Inflammatory macrophage treated with lipopolysaccharide for 1 hour (primary cell): ENCODE measurements at places on chromosomes 6 and 20.

DNA sequence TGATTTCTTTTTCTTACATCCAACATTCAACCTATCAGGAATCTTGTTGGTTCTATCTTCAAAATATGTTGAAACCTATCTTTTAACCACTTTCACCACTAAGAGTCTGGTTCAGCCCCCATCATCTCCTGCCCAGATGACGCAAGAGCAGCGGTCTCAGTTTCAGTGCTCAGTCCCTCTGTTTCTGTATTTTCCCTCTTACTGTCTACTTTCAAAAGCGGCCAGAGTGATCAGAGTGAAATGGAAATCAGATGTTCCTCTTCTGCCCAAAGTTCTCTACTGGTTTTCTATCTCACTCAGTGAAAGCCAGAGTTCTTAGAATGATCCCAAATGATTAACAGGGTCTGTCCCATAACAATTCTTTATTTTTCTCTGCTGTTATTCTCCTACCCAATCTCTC lies 147.9 kb upstream of the PDE7B start:
- peak; percentile 68 for DNase-seq

- no peak for DNase-seq
These were observed 115.6 kb upstream of the JAG1 start for GRCh38 chr20:10789386-10789785.

DNA sequence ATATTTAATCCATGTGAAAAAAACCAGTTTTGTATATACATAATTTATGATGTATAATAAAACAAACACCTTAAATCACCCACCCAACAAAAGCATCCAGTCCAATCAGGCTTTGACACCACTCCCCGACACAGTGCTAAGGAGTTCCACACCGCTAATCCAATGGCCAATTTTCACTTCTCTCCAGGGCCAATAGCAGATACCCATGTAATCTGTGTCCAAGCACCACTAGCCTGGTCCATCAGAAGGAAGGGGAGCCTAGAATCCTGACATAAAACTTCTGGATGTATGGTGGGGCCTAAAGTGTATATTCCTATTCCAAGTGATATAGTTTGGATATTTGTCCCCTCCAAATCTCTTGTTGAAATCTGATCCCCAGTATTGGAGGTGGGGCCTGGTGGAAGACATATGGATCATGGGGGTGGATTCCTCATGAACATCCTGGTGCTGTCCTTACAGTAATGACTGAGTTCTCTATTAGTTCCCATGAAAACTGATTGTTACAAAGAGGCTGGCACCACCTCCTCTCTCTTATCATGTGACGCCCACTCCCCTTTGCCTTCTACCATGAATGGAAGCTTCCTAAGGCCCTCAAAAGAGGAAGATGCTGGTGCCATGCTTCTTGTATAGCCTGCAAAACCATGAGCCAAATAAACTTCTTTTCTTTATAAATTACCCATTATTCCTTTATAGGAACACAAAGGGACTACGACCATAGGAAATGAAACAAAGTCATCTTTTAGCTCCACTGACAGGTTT lies 20.8 kb downstream of the RALGAPA2 start:
- peak; percentile 16 for DNase-seq

GRCh38 chr6:148711833-148712654 lies 34.8 kb upstream of the UST start:
- DNase-seq = no peak

DNA sequence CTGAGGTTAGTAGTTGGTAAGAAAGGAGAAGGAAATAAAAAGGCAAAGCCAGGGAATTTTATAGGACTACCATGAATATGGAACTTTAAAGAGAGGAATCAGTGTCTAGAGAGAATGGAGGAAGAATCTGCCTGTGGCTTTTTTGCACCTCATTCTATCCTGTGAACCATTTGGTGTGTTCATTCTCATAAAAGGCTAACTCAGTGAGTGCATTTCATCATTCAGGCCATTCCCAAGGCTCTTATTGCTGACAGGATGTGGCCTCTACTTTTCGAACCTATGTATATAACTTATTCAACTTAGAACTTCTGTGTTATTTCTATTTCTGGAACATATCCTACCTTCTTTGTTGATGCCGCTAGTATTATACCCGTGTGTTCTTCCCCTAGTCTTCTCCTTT lies 27.1 kb downstream of the HSF2 start:
- no peak for DNase-seq

GRCh38 chr6:169639653-169640278 lies 62.1 kb downstream of the WDR27 start:
- no peak for DNase-seq

DNA sequence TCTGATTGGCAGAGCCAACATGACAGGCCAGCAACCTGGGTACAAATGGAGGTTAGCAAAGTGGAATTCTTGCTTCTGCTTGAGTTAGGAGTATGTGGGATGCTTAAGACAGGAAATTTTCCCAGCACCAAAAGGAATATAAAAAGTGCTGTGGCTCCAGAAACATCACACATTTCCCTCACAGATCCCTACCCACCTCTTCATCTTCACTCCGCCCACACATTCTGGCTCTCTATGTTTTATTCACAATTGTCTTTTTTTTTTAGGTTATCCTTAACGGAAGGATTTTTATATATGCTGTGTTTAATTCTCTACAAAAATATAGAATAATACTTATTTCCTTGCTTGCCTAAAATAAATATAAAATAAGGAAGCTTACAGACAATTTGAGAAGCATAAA lies 563.3 kb upstream of the HS3ST5 start:
- no peak for DNase-seq

GRCh38 chr6:27893836-27894807 lies 18.1 kb downstream of the OR2B2 start:
- peak; percentile 95 for DNase-seq

GRCh38 chr6:47587493-47587892 lies 109.9 kb downstream of the CD2AP start:
- DNase-seq = no peak

GRCh38 chr6:127083231-127083962 lies 35.1 kb upstream of the RSPO3 start:
- DNase-seq = no peak

- no peak for DNase-seq
These were observed 232.2 kb upstream of the FLRT3 start for GRCh38 chr20:14569641-14570040.

GRCh38 chr6:13450628-13451027 lies 36.8 kb downstream of the GFOD1 start:
- DNase-seq = no peak

GRCh38 chr20:11350126-11351005 lies 567.3 kb upstream of the BTBD3 start:
- peak; percentile 12 for DNase-seq

DNA sequence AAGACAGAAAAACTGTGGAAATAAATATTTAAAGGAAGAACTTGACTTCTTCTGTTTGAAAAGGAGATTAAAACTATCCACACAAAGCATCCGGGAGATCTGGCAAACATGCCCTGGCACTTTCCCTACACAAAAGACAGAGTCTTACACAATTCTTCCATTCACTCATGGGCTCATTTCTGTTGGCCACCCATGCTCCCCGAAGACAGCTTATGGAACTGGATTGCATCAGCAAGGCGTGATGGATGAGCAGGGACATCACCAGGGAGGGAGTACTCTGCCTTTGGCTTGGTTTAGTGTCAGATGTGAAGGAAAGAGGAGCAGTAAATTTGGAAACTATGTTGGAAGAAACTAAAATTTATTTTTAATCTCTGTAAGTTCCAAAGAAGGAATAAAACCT lies 379.3 kb downstream of the CD109 start:
- DNase-seq = no peak

- no peak for DNase-seq
These were observed 1.4 kb upstream of the PM20D2 start for GRCh38 chr6:89144354-89144906.

- DNase-seq = no peak
These were observed 5.9 kb downstream of the SLC22A1 start for GRCh38 chr6:160127270-160128124.
